ENCODE measurements at places on chromosomes 4 and X.

GRCh38 chr4:82705169-82705927 lies 93.2 kb downstream of the SCD5 start:
- DNase-seq: no peak

- no peak for DNase-seq
Observed at GRCh38 chr4:119310826-119311225, 11.1 kb downstream of the FABP2 start.

- DNase-seq: no peak
Observed at GRCh38 chrX:45400027-45400779, 199.5 kb upstream of the DIPK2B start.

- peak; percentile 48 for DNase-seq
Observed at GRCh38 chr4:103915224-103915869, 195.6 kb upstream of the TACR3 start.

DNA sequence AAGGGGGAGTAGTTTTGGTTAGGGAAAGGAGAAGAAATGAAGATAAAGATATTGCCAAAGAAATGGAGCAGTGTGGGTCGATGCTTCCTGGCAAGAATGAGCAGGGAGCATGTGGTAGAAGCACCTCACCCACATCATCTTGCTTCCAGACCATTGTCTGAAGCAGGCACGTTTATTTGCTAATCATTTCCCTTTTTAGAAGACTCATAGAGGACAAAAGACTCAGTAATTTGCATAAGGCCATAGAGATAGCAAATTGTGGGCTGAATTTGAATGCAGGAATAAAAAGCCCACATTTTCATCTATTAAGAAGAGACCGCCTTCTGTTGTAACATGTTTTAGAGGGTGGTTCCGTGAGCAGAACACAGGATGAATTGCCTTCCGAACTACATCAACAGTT lies 275.2 kb upstream of the FAT4 start:
- no peak for DNase-seq

DNA sequence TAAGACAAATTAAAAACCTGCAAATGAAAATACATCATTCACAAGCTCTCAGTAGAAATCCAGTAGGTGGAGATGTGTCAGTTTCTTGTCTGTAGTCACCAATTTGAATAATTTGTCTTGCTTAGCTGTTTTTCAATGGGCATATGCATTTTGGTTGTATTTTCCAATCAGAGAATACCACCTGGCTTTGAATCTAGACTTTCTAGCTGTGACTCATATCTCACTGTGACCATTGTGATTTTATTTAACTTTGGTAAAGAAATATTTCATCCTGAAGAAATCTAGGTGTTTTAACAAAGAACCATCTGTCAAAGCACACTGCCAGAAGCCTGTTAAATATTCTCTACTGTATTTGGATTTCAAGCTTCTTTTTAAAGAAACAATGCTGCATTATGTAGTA lies 1650.6 kb upstream of the IGFBP7 start:
- DNase-seq: no peak

DNA sequence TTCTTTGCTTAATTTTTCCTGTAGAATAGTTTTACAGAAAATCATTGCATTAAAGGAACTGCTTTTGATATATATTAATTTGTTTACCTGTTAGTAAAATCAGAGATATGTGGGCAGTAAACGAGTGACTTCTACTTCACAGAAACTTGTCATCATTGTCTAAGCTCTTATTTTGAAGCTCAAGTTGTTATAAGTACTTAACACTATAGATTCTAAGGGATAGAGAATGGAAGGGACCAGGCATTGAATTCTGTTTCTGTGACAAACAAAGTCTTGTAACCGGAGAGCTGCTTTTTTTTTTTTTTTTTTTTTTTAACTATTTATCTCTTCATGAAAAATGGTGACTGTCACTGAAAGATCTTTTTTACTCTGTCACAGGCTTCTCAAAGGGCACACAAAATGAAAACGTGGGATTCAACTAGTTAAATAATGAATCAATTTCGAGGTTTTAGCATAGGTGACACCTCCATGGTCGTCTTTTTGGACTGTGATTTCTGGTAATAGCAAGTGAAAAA lies 14.4 kb downstream of the STK26 start:
- DNase-seq: no peak

DNA sequence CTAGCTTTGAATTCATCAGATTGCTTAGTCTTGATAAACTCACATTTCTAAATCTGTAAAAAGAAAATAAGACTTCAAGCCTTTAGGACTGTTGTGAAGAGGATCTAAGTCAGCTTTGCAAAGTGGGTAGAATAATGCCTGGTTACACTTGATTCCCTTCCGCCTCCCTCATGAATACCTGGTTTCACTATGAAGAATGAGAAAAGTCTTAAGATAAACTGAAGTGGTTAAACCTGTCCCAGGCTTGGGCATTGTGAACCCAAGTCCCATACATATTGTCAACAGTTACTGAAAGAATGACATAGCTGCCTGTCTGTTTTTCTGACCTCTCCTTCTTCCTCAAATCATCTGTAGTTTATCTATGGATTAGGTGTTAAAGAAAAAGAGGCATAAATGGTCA lies 16.7 kb upstream of the GBA3 start:
- no peak for DNase-seq

DNA sequence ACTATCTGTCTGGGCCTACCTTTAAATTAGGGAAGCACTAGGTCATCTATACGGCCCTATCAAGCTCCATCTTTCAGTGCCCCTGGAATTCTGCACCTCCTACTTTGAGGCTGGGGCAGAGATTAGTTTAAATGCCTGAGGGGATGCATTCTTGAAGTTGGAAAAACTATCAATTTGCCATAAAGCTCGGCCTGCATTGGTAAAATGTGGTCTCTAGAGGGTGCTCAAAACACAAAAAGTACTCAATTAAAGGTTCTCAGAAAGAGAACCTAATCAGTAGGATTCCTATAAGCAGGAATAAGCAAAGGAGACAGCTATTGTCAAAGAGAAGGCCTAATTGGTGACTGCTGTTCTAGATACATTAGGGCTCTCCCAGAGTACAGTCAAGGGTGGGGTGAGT lies 111.7 kb downstream of the AMER1 start:
- DNase-seq: peak; percentile 12

DNA sequence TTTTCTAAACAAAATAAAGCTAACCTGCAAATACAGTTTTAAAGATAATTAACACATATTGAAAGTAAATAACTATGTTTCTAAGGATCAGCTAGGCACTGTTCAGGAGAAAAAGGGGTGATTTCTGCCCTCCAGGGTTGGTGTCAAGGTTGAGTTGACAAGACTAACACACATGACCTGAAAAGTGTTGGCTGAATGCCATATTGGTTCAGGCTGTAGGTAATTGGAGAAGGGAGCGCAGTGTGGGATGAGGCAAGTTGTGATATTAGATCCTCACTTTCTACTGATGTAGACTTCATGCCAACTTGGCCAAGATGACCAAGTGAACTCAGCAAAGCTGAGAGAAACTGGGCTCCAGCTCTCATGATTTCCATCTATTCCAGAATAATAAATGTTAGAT lies 42.2 kb downstream of the PPM1K start:
- no peak for DNase-seq

DNA sequence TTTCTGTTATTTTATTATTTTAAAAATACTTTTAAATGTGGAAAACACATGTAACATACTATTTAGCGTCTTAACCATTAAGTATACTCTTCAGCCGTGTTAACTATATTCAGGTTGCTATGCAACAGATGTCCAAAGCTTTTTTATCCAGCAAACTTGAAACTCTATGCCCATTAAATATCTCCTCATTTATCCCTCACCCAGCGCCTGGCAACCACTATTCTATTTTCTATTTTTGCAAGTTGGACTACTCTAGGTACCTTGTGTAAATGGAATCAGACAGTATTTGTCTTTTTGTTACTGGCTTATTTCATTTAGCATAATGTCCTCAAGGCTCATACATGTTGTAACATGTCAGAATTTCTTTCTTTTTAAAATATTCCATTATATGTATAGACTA lies 174.6 kb downstream of the PCDH10 start:
- no peak for DNase-seq

DNA sequence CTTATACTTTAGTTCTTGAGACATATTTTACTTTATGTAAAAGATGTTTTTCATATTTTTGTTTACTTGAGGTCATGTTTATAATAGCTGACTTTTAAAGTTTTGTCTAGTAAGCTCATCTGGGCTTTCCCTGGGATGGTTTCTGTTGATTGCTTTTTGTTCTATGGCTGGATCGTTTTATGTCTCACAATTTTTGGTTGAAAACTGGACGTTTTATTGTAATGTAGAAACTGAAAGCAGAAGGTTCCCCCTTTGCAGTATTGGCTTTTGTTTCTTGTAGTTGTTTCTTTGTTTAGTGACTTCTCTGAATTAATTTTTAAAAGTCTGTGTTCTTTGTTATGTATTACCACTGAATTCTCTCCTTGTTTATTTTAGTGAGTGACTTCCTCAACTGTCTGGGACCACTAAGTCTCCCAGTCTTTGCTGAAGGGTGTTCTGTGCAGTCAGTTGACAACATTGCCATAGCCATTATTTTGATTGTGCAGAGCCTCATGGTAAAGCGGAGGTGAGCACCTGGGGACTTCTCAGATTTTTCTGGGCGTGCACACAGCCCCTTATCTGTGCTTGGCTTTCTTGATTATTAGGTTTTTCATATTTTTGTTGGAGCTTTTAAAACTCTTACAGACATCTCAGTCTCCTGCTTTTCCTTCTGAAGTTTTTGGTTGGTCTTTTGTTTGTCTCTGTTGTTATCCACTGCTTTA lies 31.0 kb downstream of the KDM6A start:
- no peak for DNase-seq

DNA sequence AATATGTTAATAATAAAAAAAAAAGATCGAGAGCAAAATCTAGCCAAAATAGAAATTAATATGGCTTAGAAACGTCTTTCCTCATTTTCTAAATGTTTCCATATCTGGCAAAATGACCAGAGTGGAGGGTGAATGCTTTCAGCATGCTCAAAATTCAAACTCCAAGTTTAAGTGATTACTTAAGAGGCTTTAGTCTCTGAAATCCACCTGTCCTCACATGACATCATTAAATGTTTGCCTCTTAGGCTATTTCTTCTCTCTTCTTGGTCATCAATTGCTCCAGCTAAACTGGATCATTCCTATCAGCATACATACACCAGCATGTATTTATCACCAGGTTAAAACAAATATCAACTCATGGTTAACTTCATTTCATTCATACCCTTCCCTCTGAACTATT lies 54.5 kb upstream of the ATXN3L start:
- no peak for DNase-seq

GRCh38 chr4:6960628-6961412 lies 51.2 kb downstream of the TBC1D14 start:
- no peak for DNase-seq

DNA sequence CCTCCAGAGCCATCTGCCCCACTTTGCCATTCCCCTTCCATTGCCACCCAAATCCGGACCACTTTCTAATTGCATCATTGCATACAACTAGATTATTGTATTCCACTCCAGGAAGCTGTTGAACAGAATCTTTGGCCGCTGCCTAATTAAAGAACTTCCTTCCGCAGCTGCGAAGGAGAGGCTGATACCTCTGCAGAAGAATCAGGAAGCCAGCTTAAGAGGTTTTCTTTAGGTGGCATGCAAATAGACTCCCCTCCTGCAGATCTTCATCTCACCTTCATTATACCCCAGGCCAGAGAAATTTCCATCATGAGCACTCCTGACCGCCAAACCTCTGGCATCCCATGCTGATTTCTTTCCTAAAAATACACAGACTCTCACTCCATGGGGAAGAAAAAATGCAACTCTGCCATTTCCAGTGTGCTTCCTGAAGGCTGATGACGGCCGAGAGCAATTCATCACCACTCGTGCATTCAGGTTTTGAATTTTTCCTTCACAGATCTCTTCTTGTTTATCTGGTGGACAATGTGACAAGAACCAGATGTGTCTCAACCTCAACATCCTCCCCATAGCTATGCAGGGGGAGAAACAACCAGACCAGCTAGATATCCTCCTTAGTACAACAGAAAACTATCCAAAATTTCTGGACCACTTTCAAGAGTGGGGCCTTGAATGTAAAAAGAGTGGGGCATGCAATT lies 31.2 kb downstream of the LGI2 start:
- DNase-seq: peak; percentile 68

- DNase-seq: no peak
Observed at GRCh38 chr4:46258431-46258830, 131.5 kb downstream of the GABRA2 start.

DNA sequence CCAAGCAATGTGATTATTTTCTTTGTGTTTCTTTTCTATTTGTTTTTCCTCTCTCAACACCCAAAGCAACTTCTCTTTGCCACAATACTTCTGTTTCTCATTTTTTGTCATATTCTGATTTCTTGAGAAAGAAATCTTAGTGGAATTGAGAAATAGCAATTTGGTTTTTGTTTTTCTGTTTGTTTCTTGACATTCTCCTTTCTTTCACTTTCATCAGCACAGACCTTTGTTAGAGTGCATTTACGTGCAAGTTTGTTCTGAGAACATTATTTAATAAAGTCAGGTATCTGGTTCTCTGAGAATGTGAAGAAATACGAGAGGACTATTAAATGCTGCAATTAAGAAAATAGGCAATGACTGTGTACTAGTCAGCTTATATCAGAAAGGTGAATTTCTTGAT lies 608.1 kb upstream of the AADAT start:
- no peak for DNase-seq

GRCh38 chr4:2799224-2799911 lies 6.5 kb downstream of the SH3BP2 start:
- DNase-seq: peak; percentile 53

DNA sequence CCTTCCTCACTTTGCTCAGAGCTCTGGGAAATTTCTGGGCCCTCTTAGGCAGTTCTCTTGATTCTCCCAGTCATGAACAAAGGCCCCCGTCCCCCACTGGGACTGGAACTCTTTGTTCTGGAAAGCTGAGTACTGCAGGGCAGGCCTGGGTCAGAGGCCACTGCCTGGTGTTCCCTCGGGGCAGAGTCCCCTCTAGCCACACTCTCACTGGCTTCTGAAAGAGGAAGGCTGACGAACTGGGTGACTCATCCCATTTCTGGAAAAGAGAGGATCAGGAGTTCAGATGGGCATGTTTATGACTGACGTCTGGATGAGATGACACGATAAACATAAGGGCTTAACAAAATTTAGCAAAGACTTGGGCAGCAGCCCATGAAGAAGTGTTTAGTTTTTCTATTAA lies 47.7 kb downstream of the DDX3X start:
- DNase-seq: no peak

GRCh38 chr4:2085496-2085901 lies 26.4 kb downstream of the NAT8L start:
- DNase-seq: no peak

- DNase-seq: no peak
Observed at GRCh38 chrX:153725039-153725831, 579 bp downstream of the ABCD1 start.

- no peak for DNase-seq
Observed at GRCh38 chrX:31117266-31117665, 45.4 kb upstream of the FTHL17 start.

DNA sequence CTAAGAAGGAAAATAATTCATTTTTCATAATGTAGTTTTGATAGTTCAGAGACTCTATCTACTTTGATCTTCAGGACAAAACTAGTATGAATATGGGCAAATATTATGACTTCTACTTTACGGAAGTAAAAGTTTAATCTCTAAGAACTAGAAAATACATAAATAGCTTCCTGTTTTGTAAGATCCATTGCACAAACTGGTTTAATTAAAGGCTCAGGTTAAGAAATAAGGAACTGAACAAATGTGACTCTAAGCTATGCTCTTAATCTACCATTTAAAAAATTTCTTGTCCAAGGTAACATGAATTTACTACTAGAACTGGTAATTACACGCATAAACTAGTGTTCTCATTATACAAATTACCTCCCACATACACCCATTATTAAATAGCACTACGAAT lies 360.6 kb downstream of the INPP4B start:
- DNase-seq: peak; percentile 37

- DNase-seq: peak; percentile 26
Observed at GRCh38 chr4:70892086-70892769, 9.9 kb upstream of the MOB1B start.
